ENCODE measurements at places on chromosomes 1 and 21. TPM values are rescaled to one million over a fixed set of nuclear protein-coding genes. Genes with fewer than 3 reads are reported as not detected.

- DNase-seq: peak; percentile 56
These were observed 7.5 kb upstream of the SOX13 start for GRCh38 chr1:204065174-204065985.

The AMY1B gene
- total RNA-seq: not detected

GRCh38 chr1:184075055-184076029 lies 23.8 kb downstream of the TSEN15 start:
- peak; percentile 91 for DNase-seq

DNA sequence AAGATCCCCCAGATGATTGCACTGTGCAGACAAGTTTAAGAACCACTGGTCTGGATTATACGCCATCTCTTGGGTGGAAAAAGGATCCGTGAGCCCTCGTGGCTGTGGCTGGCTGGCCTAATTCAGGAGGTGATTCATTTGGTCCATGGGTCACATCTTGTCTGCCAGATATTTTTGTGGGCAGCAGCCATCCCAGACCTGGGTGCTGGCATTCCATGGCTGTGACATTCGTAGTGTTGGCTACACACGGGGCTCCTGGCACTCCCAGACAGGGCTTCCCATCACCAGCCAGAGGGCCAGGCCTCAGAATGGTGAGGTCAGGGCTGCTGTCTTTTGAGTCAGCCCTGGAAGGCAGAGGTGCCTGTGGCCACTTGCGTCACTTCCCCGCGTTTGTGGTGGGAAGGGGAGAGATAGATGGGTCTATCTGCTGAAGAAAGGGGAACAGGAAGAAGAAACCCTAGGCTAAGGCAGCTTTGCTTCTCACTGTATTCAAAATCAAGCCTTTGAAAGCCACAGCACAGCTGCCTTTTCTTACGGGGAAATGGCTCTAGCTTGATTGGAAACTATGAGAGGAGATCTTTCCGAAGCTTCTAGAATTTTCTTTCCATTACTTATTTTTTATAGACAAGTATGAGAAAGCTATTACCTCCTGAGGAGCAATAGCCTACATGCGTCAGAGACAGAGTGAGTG lies 32.4 kb downstream of the EIF2D start:
- peak; percentile 81 for DNase-seq

The SVBP gene
- total RNA-seq: 51.9 TPM

Measured in muscle of leg (tissue), 16 donors.